ENCODE measurements at places on chromosomes 7 and 10. TPM values are rescaled to one million over a fixed set of nuclear protein-coding genes. Genes with fewer than 3 reads are reported as not detected.

DNA sequence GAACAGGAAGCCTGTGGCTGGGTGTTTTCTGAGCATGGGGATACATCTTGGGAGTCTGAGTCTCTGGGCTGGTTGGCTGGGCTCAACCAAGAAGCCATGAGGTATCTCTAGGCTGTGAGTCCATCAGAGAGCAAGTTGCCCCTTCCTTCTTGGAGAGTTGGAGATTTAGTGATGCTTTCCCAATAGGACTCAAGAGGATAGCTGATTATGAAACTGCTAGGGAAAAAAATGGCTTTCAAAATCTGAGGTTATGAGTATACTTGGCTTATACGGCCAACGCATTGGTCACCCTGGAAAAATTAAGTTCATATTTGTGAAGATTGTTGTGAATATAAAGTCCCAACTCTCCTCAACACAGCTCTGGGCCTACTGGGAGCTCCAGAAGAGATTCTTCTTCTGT is 162.7 kb upstream of the KMT2E start:
- no peak for DNase-seq

DNA sequence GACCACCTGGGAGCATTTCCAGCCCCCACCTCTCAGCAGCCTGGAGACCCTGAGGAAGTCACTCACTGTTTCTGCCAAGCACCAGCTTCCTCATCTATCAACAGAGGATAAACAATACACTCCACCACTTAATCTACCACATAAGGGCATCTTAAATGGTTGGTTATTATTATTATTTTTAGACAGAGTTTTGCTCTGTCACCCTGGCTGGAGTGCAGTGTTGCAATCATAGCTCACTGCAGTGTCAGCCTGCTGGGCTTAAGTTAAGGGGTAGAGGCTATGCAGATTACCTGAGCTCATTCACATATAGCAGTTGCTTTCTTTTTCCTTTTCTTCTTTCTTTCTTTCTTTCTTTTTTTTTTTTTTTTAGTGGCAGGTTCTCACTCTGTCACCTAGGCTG is 59.5 kb upstream of the ELN start:
- DNase-seq = no peak

The C7orf57 gene
- total RNA-seq = not detected

The TRIL gene
- 0.18 TPM for total RNA-seq

DNA sequence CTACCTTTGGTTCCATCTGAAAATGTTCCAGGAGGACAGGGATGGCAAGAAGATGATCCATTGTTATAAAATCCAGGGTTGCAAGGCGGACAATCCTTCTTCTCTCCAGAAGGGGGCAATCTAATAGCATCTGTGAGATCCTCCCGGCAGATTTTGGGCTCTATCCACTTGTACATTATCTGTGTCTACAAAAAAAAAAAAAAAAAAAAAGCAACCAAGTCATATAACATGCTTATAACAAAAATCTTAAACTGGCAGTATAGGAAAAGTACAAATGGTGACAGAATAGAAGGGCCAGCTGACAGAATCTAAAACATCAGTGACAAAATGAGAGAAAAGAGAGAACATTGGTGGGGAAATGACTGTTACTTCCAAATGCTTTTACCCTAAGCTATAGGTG is 132.7 kb downstream of the ELAPOR2 start:
- no peak for DNase-seq

The TMEM130 gene
- total RNA-seq = 0.10 TPM

GRCh38 chr7:153193144-153193595 is 433.6 kb downstream of the ACTR3B start:
- peak; percentile 46 for DNase-seq
